ENCODE measurements at places on chromosomes 3 and 15.

- DNase-seq: no peak
Measured at GRCh38 chr15:48667701-48668100, 22.2 kb upstream of the FBN1 start.

DNA sequence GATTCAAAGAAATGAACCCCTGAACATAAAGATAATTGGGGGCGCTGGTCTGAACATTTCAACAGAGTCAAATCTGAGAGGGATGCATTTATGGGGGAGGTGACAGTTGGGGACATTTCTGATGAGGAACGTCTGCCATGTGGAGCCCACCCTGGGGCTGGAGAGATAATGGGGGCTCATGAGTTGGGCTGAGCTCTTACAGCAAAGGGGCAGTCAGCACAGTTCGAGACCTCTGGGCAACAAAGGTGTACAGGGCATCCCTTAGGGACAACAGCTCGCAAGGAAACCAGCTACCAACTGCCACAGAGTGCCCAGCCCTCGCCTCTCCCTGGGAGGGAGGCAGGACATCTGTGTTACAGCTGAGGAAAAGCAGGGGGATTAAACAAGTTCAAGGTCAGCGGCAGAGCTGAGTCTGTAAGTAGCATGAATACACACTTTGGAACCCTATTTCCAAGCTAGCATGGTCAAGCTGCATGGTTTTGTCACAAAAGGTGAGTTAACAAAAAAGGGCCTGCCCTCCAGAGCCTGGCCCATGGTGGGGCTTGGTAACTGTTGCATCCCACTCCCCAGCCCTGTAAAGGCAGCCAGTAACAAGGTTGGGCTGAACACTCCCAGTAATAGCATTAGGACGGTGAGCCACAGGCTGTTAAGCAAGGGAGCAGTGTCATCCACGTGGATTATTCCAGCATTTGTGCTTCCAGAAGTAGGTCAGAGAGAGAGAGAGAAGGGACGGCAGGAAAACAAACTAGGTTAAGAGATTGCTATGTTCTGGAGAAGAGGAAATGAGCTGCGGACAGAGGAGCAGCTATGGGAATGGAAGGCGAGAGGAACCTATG is 4.3 kb downstream of the GNB5 start:
- no peak for DNase-seq

GRCh38 chr3:154971771-154972326 is 108.3 kb upstream of the MME start:
- DNase-seq: no peak

DNA sequence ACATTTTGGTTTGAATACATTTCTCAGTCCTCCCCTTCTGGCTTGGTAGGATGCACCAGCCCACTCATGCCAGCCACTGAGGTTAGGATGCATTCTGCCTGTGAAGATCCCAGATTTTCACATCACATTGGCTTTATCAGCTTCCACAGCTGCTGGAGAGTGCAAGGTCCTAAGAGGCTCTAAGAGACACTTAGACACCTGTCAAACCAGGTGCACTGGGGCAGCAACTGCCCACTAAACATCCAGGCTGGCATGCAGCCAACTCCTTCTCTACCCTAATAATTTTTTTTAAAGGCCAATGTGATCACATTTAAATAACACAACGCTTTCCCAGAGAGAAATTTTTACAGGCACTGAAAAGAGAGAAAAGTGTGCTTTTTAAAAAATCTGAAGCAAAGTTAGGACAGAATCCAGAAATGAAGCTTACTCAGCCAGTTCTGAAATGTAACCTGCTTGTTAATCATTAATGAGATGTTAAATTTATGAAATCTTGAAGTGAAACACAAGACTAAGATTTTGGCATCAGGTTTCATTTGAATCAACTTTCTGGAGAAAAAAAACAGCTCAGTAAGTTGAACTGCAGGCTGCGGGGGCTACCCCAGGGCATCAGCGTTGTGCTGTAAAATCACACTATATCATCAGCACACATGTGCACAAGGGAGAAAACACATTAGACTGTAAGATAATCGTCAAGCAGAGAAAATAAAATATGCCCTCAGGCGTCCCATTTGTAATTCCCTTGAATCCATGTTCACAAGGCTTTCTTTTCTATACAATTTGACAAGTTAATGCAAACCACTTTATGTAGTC is 312.9 kb downstream of the ZBBX start:
- peak; percentile 11 for DNase-seq

DNA sequence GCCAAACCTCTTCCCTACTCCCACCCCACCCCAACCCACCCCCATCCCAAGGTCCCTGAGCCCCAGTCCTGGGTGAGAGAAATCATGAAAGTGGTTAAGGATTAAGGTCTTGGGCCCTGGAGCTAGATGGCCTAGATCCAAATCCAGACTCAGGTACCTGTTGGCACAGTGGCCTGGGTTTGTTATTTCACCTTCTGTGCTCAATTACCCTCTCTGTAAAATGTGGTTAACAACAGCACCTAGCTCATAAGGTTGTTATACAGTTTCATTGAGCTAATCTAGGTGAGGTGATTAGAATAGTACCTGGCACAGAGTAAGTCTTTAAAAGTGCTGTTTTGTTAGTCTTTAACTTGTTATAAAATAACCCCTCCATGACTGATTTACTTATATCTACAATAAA is 6.4 kb upstream of the SNUPN start:
- no peak for DNase-seq

GRCh38 chr3:89867286-89867685 is 759.9 kb downstream of the EPHA3 start:
- DNase-seq: no peak

DNA sequence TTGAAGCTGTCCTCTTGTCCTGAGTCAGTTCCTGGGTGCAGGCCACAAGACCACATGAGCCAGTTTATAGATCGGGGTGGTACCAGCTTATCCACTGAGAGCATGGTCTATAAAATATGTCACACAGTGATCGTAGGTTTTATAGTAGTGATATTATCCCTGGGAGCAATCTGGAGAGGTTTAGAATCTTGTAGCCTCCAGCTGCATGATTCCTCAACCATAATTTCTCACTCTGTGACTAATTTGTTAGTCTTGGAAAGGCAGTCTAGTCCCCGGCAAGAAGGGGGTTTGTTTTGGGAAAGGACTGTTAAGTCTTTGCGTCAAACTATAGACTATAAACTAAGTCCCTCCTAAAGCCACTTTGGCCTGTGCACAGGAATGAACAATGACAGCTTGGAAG is 693.0 kb upstream of the CADM2 start:
- no peak for DNase-seq

- no peak for DNase-seq
Measured at GRCh38 chr15:52103217-52104207, 9.1 kb downstream of the BCL2L10 start.

Measured in iPS-NIHi11 (cell line).